ENCODE measurements at places on chromosomes 6 and 20.

GRCh38 chr6:143743301-143744166, 65.8 kb downstream of the PHACTR2 start:
- DNase-seq = peak; percentile 61

- no peak for DNase-seq
Observed at GRCh38 chr20:53829255-53829723, 235.7 kb upstream of the ZNF217 start.

DNA sequence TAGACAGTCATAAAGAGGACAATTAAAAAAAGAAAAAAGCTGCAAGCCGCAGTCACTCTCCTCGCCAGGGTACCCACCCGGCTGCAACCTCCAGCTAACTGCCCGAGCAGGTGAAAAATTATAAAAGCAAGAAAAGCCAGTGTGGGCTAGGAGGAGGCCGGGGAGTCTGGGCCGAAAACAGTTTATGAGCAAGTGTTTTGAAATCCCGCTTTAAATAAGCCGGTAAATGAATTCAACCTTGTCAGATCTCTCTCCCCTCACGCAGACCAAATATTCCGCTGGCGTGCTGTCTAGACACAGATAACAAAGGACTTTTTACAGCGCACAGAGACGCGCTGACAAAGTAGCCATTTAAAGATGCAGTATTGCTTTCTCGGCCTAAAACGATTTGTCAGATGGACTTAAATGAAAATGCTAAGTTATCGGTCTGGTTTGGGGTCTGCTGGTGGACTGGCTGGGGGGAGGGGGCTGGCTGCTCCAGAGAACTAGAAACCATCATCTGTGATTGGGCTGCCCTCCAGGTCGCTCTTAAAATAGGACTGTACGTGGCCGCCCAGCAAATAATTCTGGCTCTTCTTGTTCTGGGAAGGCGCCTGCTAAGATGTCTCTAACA, 24.6 kb downstream of the PMEPA1 start:
- no peak for DNase-seq

DNA sequence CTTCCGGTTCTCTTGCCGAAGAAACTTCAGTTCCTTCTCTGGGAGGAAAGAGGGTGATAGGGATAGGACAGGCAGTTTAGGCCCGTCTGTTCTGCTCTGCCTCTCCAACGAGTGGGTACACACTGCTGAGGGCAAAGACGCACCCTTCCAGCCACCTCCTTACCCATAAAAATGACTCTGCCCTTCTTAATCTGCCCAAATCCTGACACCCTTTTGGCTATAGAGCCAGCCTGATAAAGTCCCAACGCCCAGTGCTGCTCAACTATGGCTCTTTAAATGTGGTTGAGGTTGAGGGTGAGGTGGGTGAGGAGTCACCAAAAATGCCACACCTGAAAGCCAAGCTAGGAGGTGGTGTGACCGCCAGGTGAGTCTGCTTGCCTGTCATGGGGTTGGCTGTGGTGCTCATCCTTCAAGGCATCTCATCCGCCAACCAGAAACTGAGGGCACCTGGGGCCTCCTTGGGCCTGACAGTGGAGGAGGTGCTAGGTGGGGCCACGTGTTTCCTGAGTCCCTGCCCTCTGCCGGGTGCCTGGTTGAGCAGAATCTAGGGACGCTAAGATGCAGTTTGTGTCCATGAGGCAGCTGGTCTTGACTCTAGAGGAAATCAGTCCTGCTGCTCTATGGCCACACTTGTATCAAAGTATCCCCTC, 16.3 kb downstream of the CCDC167 start:
- no peak for DNase-seq

- no peak for DNase-seq
Observed at GRCh38 chr6:13870214-13870830, 54.4 kb upstream of the RNF182 start.

- no peak for DNase-seq
Observed at GRCh38 chr20:36631646-36632045, 14.3 kb downstream of the SLA2 start.

DNA sequence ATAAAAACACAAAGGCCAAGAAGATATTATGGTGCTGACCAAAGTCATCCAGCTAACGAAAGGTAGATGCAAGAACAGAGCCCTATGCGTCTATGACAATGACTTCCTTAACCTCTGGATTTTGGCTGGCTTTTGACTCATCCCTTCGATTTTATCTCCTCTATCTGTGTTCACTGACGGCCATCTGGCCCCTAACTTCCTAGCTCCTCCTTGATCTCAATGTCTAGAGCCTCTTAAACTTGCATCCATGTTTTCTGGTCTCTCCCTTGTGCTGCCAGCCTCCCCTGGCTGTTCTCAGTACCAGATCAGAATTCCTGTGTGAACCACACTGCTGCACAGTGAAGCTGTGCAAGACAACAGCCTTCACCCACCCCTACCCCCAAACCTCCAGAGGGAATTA, 452.9 kb downstream of the UTRN start:
- no peak for DNase-seq

All from mucosa of descending colon (tissue), 3 donors.